PC-9 (cell line): ENCODE measurements at places on chromosomes 2 and 18.

GRCh38 chr2:6212491-6212890, 520.3 kb downstream of the SOX11 start:
- DNase-seq, result no peak

DNA sequence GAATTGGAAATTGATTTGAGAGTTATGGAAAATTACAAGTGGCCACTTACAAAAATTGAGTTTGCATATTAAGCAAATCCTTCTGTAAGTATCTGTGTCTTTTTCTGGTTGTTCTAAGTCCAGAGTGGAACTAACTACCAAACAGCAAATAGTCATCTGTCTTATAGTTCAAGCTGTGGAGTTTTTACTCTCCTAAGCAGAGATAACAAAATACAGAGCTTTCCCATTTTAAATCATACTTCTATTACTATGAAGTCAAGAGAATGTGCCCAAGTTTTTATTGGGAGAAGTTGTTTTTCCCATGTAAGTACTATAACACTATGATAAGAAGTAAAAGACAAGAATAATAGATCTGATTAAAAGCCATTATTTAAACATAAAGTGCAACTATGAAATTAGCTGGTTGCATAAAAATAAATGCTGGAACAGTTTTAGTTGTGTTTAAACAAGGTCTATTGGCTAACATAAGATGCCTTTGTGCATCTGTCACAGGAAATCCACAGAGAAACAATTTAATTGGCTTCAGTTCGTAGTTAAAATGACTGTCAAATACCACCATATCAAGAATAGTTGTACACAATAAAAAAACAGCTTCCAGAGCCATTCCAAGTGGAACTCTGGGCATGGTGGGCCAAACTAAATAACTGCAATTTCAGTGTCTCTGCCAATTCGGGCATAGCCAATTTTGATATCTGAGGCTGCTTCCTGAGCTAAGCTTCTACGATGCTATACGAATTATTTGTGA, 1467.4 kb upstream of the NXPH2 start:
- DNase-seq, result no peak

- DNase-seq, result no peak
Observed at GRCh38 chr2:218291318-218292047, 820 bp downstream of the TMBIM1 start.

GRCh38 chr18:68150961-68151360, 563.9 kb downstream of the TMX3 start:
- DNase-seq, result no peak

DNA sequence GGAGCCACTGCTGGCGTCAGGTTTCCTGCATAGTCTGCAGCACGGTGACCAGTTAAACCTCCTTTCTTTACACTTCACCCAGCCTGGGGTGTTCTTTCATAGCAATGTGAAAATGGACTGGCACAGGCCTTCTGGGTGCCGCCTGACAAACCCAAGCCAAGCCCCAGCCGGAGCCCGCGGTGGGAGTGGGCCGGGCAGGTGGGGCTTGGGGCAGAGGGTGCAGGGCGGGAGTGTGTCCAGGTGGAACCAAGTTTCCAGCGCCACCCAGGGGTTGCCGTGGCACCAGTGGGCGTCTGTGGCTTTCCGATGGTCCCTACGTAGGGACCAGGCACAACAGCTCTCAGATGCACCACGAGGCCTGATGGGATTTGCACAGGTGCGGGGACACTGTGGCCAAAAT, 75.8 kb downstream of the RTP5 start:
- no peak for DNase-seq

DNA sequence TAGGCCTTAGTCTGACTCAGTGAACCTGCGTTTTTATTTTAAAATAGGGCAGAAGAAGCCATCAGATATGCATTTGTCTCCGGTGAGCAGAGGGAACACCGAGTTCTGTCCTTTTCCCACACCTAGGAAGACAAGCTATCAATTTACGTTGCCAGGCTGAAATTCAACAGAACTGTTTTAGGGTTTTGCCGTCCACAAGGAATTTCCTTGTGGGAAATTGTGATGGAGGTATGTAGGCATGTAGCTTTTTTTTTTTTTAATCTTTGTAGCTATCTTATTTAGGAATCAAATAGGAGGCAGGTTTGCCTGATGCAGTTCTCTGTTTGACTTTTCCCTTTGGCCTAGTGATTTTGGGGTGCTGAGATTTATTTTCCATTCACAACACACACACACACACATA, 62.0 kb upstream of the ASAP2 start:
- no peak for DNase-seq

GRCh38 chr2:70258532-70258875, 567 bp downstream of the PCYOX1 start:
- peak; percentile 19 for DNase-seq
